ENCODE measurements at places on chromosomes 12 and 14.
A peak's percentile ranks its signal among the peaks of the same experiment; 100 is the strongest.

GRCh38 chr12:613996-614395, 49.2 kb downstream of the NINJ2 start:
- no peak overlapping the region for H3K27ac ChIP-seq
- no peaks in the 10 kb centered on the region for H3K27me3 ChIP-seq
- H3K4me1 ChIP-seq = peaks cover 8% of the 10 kb centered on the region
- H3K36me3 ChIP-seq = no peaks in the 10 kb centered on the region
- no peak overlapping the region for H3K4me3 ChIP-seq

DNA sequence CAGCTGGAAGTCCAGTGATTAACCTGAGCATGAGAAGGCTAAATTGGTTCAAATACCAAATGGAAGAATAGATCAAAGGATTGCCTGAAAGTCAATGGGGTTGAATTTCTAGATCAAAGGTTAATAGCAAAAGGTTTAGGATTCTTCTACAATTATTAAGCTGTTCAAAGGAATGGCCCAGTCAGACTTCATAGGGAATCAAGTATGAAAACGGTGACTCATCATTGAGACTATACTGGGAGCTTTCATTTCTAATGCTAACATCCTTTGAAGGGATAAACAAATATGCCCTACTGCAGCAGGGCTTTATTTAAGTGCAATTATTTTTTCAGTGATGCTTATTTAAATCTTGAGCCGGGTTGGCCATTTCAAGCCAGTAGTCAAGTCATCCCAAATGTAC, 152.8 kb downstream of the RIMBP2 start:
- no peak for DNase-seq
- no peaks in the 10 kb centered on the region for H3K27me3 ChIP-seq

DNA sequence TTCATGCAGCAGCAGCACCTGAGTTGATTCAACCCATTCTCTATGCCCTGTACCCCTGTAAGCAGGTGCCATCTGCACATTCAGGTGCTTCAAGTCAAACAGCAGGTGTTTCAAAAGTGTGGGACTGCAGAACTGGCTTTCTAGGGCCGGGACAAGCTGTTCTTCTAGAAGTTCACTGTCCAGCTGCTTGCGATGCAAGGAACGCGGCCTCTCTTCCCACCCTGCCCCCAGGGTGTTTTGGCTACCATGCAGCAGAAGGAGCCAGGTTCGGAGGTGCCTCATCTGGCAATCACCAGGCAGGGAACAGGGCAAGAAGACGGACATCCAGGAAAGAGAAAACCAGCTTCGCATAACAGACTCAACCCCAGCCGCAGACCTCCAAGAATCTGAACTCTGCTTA, 35.2 kb downstream of the TMEM132D start:
- no peaks in the 10 kb centered on the region for H3K4me1 ChIP-seq
- H3K36me3 ChIP-seq = no peaks in the 10 kb centered on the region
- H3K27ac ChIP-seq = no peak overlapping the region
- no peaks in the 10 kb centered on the region for H3K27me3 ChIP-seq
- no peak overlapping the region for H3K4me3 ChIP-seq
- DNase-seq = no peak

DNA sequence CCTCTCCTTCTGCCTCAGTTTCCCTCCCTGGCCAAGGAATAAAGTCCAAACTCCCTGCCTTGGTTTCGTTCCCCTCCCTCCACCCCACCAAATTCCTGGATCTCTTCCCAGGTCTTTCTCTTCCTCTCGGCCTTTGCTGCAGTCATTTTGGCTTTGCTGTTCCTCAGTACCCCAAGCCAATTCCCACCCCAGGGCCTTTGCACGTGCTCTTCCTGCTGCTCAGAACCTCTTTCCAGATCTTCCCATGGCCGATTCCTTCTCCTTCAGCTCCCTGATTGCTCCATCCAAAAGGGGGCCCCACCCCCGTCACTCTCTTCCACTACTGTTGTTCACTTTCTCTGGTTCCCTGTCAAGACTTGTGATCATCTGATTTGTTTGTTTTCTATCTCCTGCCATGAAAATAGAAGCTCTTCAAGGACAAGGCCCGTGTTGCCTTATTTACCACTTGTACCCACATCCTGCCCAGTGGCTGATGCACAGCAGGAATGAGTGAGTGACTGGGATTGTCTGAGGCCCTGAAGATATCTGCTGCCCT, 3.1 kb downstream of the HNF1A start:
- no peaks in the 10 kb centered on the region for H3K36me3 ChIP-seq
- no peaks in the 10 kb centered on the region for H3K27me3 ChIP-seq
- no peak for DNase-seq
- no peak overlapping the region for H3K27ac ChIP-seq
- no peak overlapping the region for H3K4me3 ChIP-seq

GRCh38 chr12:818733-819132, 66.4 kb downstream of the WNK1 start:
- H3K4me1 ChIP-seq = no peaks in the 10 kb centered on the region
- no peak for DNase-seq
- no peaks in the 10 kb centered on the region for H3K36me3 ChIP-seq
- no peak overlapping the region for H3K4me3 ChIP-seq

- no peaks in the 10 kb centered on the region for H3K27me3 ChIP-seq
- DNase-seq = no peak
- H3K36me3 ChIP-seq = no peaks in the 10 kb centered on the region
Observed at GRCh38 chr12:26744697-26745440, 88.1 kb downstream of the ITPR2 start.

DNA sequence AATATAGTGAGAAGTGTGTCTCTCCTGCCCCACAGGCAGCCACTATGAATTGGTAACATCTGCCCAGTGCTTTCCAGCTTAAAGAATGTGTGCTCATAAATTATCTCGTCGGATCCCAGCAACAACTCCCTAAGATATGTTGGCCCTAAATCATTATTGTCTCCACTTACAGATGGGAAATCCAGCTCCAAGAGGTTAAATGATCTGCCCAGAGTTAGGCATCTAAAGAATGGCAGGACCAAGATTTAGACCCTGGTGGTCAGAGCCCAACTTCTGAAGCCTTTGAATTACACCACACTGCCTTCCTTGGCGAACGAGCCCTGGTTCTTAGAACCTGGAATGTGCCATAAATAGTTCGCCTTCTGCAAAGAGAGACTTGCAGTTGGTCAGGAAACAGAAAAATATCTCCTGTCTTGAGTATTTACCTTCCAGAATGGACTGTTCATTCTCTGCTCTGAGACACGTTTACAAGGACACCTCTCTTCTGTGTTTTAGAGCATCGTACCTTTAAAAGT, 20.1 kb upstream of the PLEK2 start:
- H3K27me3 ChIP-seq = no peaks in the 10 kb centered on the region
- DNase-seq = no peak
- H3K27ac ChIP-seq = no peak overlapping the region
- H3K4me3 ChIP-seq = no peak overlapping the region

- no peak for DNase-seq
- peaks cover 8% of the 10 kb centered on the region for H3K27me3 ChIP-seq
- no peak overlapping the region for H3K27ac ChIP-seq
Observed at GRCh38 chr12:107844312-107844921, 69.9 kb downstream of the ASCL4 start.

DNA sequence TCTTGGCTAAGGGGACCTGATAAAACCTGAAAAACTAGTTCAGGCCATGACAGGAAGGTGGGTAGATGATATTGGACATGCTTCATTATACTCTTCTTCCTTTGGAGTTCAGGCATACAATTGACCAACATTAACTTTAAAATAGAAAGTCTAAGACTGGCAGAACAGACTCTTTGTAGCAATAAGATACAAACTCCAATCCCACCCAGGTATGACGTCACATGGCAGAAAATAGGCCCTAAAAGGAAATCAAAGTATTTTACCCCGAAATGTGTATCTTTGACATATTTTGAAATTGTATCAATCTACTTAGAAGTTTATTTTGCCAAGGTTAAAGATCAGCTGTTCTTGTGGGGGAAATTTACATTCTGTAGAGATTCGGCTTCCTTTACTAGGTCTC, 198.1 kb upstream of the LRIG3 start:
- no peaks in the 10 kb centered on the region for H3K36me3 ChIP-seq
- H3K27ac ChIP-seq = no peak overlapping the region
- H3K4me3 ChIP-seq = no peak overlapping the region
- H3K4me1 ChIP-seq = peaks cover 3% of the 10 kb centered on the region
- no peaks in the 10 kb centered on the region for H3K27me3 ChIP-seq

GRCh38 chr14:68741839-68742470, 50.9 kb downstream of the ZFP36L1 start:
- peaks cover 2% of the 10 kb centered on the region for H3K4me1 ChIP-seq
- H3K27ac ChIP-seq = no peak overlapping the region
- no peak for DNase-seq
- H3K4me3 ChIP-seq = no peak overlapping the region
- no peaks in the 10 kb centered on the region for H3K27me3 ChIP-seq

DNA sequence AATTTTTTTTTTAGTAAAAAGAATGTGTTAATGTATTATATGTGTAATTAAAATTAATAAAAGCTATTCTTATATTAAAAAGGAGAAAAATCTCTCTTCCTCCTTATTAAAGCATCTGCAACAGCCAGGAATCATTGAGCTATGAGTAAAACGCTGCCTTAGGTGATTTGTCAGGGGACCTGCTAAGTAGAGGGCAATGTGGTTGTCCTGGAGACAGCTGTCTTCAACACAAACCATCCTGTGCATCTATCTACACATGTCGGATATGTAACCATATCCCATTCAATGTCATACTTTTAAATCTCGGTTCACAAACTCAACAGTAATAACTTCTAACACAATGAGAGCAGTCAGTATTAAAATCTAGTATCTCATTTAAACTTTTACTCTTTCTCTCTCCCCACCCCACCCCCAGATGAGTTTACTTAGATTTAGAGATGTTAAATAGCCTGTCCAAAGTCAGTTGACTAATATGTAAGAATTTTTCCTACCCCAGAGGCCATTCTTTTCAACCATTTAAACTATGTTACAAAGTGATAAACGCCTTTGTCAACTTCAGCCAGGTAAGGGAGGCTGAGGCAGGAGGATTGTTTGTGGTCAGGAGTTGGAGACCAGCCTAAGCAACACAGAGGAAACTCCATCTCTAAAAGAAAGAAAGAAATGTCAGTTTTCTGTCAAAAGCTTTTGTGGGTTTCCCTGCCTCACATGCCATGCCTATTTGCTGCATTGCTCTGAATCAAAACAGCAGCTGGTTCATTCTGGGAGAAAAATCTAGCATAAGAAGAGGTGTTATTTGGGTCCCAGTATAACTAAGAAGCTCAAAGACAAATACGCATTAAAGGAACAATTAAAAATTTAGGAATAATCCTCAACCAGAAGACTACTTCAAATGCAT, 413.7 kb upstream of the CCDC196 start:
- no peak overlapping the region for H3K27ac ChIP-seq
- no peaks in the 10 kb centered on the region for H3K36me3 ChIP-seq
- H3K27me3 ChIP-seq = no peaks in the 10 kb centered on the region
- H3K4me1 ChIP-seq = no peaks in the 10 kb centered on the region
- no peak overlapping the region for H3K4me3 ChIP-seq

DNA sequence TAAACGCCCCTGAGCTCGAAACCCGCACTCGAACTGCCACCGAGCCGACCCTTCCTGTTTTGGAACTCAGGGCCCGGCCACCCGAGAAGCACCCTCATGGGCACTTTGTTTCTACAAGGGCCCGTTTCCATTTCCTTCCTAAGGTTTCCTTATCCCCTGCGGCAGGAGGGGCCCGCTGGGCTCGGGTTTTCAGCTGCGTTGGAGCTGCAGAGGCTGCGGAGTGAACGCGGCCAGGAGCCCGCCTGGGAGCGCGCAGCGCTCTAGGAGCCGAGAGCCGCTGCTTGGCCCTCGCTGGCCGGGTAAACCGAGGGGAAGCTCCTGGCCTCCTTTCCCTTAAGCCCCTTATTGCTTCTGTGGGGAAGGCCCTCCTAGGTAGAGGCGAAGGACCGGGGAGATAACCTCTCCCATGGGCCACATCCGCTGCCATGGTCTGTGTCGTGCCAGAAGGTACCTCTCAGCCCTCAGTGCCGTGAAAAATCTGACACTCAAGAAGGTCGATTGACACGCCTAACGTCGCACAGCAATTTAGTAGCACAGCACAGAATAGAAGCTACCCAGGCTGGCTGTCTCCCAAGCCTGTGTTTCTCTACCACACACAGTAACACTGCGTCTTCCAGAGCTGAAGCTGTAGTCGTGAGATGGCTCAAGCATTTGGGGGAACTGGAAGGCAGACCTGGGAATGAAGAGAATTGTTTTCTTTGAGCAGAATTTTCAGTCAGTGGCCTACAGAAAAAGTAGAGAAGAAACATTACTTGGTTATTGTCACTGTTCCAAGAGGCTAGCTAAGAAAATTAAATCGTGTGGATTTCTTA, 12.9 kb upstream of the CALM1 start:
- no peaks in the 10 kb centered on the region for H3K27me3 ChIP-seq
- DNase-seq = no peak
- no peaks in the 10 kb centered on the region for H3K4me1 ChIP-seq
- H3K27ac ChIP-seq = peak overlapping the region; percentile 100

DNA sequence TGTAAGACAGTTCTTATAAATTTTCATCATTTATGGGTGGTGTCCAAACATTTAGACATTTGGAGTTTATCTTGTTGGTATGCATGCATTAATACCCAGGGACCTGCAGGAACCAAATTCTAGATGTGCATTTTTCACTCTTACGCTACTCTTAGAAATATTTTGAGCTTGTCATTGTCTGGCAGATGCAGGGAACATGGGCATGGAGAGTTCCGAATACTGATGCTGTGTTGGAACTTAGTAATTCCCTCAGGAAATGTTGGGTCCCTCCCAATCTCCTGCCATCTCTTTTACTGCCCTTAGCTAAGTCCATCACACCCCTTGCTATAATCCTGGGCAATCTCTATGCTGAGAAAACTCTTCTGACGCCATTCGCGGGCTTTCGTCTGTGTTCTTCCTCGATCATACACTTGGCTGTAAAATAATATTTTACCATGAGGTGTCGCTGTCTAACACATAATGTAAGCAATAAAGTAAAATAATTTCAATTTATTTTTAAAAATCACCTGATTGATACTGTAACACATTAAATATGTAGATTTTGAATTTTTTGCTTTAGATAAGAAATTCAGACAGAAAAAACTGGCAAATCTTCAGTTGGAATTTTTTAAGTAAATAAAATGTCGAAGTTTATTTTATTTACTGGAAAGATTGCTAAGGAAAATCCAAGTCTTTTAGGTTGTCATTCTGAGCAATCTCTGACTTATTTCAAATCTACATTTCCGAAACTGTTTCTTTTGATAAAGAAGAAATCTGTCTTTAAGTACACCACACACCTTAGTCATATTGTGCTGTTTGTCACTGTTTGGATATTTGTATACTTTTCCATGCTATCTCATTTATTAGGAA, 304.1 kb upstream of the SSTR1 start:
- no peak overlapping the region for H3K4me3 ChIP-seq
- H3K4me1 ChIP-seq = no peaks in the 10 kb centered on the region
- H3K36me3 ChIP-seq = no peaks in the 10 kb centered on the region

- H3K4me1 ChIP-seq = peaks cover 9% of the 10 kb centered on the region
- no peaks in the 10 kb centered on the region for H3K36me3 ChIP-seq
- no peak for DNase-seq
- peak overlapping the region; percentile 65 for H3K4me3 ChIP-seq
- H3K27ac ChIP-seq = no peak overlapping the region
Observed at GRCh38 chr12:94147387-94147990, 888 bp upstream of the PLXNC1 start.

DNA sequence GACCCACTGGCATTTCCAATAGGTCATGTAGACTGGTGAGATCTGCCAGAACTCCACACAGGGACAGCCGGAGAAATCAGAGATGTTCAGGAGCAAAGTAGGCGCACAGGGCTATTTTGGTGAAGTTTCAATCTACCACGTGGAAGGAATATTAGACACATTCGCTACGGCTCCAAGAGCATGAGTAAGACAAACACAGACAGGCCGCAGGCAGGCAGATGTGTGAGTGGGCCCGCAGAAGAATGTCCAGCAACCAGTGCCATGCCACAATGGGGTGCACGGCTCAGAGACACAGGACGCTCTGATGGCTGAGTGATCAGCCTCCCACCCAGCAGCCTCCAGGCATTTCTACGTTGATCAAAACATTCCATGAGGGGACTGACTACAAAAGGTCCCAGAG, 10.4 kb downstream of the SLC15A4 start:
- peaks cover 64% of the 10 kb centered on the region for H3K4me1 ChIP-seq
- H3K27ac ChIP-seq = peak overlapping the region; percentile 90
- H3K4me3 ChIP-seq = peak overlapping the region; percentile 10
- DNase-seq = no peak
- H3K27me3 ChIP-seq = no peaks in the 10 kb centered on the region
